ENCODE measurements at places on chromosomes 12 and 14.

DNA sequence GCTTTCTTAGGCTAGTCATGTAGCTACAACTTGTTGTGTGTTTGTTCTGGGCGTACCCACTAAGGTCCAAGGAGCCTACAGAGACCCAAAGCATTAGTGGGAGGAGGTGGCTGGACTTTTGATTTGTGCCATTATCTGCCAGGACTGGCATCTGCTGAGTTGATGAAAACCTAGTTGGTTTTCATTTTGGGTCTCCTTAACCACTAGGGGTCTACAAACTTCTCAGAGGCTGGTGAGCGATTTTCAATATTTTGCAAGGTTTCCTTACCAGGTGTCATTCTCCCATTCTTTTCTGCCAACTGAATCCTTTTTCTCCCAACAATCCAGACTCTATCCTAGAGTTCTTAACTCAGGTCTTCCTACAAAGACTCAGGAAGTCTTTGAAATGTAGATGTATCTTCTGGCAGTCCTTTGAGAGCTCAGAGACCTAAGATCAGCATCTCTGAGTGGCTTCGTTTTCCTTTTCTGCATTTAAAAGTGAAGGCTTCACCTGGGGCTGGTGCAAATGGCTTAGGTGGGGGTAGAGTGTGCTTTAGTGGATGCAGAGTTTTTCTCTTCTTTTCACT, 150.0 kb upstream of the RMST start:
- no peak for DNase-seq

DNA sequence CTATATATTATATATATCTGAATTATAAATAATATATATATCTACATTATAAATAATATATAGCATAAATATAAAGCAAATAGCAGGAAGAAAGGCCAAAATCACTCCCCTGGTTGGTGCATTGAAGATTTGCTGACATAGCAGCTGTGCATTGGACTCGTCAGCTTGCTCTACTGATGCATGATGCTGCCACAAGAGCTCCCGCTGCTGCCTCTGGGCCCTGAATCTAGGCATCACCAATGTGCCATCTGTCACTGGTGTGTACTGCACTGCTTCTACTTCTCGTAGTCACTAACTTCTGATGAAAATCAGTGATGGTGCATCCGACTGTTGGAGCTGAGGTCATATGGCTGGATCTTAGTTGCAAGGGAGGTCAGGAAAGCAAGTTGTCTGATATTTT, 205.0 kb downstream of the ADAMTS20 start:
- DNase-seq = no peak

DNA sequence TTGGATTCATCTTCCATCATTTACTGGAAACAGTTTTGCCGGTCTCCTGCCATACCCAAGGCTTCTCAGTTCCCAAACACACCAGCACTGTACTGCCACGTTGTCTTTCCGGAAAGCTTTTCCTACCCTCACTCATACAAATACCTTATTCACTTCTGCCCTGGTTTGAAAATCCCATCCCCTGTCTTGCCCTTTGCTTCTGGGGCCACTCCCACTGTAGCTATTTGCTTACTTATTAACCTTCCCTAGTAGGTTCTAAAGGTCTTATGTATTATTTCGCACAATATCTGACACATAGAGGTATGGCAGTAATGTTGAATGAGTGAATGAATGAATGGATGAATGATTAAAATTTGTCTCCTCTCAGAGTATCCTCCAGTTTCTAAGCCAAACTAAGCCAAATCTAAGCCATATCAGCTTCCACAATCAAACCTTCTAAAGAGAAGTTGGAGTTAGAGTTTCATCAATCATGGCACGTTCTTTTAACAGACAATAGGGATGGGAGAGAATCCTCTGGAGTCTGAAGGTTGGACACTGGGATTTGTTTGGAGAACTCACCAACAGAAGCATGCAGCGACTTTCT, 18.6 kb downstream of the TSPAN8 start:
- no peak for DNase-seq

DNA sequence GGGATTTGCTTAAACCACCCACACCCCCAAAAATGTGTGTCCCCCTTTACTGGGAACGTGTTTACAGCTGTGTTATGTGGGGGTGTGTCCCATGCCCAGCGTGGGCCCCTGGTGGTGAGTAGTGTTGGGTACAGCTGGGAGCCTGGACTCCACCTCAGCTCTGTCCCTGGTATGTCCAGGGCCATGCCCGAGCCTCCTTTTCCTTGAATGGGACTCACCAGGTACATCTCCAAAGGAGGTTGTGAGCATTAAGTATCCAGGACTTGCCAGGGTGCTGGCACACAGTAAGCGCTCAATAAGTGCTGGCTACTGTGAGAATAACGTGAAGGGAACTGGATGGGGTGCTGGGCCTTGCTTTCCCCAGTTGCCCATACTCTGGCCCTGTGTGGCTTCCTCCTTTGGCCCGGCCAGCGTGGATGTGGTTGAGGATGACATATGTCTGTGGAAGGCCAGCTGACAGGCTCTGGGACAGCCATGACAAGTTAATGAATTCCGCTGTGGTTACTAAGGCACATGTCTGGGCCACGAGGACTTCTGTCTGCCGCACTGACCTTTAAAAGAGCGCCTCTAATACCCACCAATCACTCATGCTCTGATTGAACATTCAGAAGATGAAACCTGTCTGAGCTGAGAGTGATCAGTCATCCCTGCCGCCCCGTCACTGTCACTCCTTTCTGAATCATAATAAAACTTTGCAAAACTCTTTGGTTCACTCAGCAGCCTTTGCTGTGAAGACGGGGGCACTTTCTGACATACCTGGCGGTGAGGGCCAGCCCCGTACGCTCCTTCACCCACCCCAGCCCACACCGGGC, 74.7 kb downstream of the DIO3 start:
- no peak for DNase-seq

- no peak for DNase-seq
These were observed 358.8 kb downstream of the C12orf50 start for GRCh38 chr12:87670448-87670847.

DNA sequence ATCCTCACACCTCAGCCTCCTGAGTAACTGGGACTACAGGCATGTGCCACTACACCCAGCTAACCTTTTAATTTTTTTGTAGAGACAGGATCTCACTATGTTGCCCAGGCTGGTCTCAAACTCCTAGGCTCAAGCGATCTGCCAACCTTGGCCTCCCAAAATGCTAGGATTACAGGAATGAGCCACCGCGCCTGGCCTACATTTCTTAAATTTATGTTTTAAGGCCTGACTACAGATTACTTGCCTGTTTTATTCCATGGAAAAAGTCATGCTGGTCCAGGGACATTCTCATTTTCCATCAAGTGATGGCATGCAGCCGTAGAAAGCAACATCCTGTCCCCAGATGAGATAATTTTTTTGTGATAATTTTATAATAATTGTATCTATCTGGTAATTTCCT, 6.1 kb downstream of the CD9 start:
- no peak for DNase-seq

DNA sequence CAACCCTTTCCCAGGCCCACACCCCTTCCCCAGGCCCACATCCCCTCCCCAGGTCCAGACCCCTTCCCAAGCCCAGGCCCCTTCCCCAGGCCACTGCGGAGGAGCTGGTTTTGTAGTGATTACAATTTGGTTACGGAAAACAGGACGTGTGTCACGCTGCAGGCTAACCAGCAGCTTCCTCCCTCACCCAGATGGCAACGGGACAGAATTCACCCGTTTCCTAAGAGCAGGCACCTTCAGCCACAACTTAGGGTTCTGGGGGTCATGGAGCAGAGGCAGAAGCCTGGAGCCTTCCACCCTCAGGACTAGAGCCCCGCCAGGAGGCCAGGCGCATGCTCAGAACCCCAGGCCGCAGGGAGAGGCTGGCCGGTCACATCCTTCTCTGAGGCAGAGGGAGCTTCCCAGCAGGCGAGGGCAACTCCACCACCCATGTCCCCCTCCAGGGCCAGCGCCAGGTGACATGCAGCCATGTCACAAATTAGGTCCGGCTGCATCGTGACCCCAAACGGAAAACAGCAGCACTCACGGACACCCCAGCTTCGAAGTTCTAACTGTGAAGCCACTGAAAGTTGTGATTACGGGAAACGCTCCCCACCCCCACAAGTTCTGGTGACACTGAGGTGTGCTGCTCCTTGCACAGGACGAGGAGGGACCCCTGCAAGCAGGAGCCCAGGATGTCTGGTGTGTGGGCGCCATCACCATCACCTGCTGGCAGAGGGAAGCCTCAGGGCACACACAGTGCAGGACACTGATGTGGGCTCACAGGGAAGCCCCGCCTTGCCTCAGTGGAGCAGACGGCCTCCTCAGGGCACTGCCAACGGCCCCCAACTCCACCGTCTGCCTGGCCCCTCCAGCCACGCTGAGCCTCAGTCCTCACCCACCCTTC, 7.7 kb downstream of the BRF1 start:
- no peak for DNase-seq

All from activated gamma-delta T cell treated with anti-CD3 and anti-CD28 coated beads, Interleukin-2, amount 50 U/mL, for 16 hours (primary cell).